ENCODE measurements at places on chromosomes 2 and 18.

DNA sequence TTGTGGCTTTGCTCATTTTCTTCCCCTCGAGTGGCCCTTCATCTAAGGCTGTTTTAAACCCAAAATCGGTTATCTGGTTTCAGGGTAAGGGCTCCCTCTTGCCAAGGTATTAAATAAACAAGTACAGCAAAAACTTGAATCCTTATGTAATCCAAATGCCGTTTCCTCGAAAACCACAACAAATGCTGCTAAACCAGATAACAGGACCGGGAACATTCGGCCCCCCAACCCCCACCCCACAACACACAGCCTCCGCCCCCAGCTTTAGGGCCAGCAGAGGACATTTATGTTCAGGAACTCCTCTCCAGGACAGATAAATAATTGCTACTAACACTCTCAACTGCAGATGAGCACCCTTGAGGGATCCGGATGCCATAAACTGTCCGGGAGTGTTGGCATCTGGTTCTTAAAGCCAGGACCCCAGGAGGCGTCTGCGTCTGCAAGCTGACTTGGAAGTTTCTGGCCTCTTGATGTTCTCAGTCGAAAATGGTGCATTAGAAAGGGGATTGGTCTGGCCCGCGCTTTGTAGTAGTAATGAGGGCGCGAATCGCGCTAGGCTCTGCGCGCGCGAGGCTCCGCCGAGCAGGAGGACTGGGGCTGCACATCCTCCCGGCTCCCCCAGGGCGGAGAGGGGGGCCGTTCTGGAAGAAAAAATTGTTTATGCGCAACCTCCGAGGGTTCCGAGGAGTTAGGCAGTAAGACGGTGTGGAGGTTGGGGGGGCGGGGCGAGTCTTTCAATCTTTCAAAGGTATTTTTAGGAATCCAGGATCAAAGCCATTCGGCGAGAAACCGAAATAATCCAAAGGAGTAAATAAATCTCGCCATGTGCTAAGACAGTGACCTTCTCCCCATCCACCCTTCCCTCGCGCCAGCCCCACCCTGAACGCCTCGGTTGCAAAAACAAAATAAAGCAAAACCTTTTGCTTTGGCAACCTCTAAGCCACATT lies 3.9 kb upstream of the ID2 start:
- DNase-seq, result peak; percentile 55

- no peak for DNase-seq
These were observed 5.4 kb downstream of the RAB11FIP5 start for GRCh38 chr2:73107211-73107926.

GRCh38 chr18:58552057-58552461 lies 76.8 kb downstream of the ALPK2 start:
- DNase-seq, result no peak

GRCh38 chr2:82656420-82656819 lies 1802.7 kb downstream of the SUCLG1 start:
- DNase-seq, result no peak

DNA sequence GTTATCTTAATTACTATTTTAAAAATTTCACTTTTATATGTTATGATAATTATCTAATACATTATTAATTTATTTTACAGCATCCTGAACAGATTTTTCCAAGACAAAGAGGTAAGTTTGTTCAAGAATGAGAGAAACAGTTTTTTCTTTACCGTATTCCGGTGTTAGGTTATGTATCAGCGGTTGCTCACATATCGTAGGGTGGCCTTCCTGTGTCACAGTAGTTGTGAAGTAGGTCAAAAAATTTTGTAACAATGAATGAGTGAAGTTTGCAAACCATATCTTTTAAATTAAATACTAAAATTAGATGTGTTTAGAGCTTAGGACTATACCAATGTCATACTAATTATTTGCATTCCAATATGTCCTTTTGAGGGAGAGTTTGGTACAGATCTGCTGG lies 33.5 kb downstream of the MRPS9 start:
- DNase-seq, result no peak

DNA sequence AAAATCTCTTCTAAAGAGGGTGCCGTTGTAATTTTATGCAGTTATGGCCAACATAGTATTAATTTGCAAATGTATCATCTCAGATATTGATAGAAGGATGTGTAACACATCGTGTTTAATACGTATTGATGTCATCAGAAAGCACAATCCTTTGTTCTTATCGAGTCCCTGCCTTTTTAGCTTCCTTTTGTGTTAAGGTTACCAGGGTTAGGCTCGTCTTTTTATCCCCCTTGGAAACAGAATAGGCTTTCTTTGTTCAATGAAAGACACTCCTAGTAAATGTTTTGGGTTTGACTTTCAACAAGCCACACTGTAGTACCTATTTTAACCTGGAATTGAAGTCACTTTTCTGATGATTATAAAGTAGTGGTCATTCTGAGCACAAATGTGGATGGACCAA lies 136.2 kb downstream of the WDR7 start:
- DNase-seq, result no peak
